ENCODE measurements at places on chromosomes 1 and 21.

GRCh38 chr1:22665752-22666151 is 12.7 kb downstream of the C1QB start:
- DNase-seq: no peak

GRCh38 chr21:17854745-17855144 is 35.6 kb upstream of the C21orf91 start:
- DNase-seq: no peak

GRCh38 chr1:94279038-94279437 is 41.7 kb upstream of the ARHGAP29 start:
- no peak for DNase-seq

DNA sequence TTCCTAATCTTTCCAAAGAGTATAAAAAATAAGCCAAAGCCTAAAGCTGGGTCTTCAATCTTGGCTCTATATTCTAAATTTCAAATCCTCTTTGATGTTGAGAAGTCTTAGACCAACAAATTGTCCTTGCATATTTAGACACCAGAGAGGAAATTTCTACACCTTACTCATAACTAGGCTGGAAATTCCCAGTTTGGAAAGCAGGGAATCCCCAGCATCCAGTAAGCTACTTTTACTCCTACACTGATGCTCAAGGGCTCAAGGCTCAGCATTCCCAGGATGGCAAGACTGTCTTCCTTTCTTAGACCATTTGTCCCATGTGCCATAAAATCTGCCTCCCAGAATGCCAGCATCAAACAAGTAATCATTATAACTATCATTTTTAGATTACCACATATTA is 28.3 kb downstream of the PRDX6 start:
- DNase-seq: no peak

DNA sequence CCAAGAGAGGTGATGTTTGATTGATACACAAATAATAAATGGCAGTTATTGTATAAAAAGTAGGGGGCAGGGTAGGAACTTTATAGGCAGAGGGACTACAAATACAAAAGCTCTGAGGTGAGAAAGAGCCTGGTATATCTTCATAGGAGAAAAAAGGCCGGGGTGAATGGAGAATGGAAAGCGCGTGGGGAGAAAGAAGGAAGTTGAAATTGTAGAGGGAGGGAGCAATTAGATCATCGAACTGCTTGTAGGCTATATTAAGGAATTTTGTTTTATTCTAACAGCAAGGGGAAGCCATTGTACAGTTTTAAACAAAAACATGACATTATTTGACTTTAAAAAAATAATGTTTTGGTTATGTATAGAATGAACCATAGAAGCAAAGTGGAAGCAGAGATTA is 147.4 kb downstream of the PDE4B start:
- DNase-seq: no peak

GRCh38 chr1:166166698-166167571 is at the start of gene FAM78B:
FAM78B (minus strand) TSS chr1:166167001; CDS start chr1:166166248, 753 bp downstream.
- peak; percentile 81 for DNase-seq

GRCh38 chr1:215830226-215830810 is 263.2 kb downstream of the KCTD3 start:
- DNase-seq: no peak

DNA sequence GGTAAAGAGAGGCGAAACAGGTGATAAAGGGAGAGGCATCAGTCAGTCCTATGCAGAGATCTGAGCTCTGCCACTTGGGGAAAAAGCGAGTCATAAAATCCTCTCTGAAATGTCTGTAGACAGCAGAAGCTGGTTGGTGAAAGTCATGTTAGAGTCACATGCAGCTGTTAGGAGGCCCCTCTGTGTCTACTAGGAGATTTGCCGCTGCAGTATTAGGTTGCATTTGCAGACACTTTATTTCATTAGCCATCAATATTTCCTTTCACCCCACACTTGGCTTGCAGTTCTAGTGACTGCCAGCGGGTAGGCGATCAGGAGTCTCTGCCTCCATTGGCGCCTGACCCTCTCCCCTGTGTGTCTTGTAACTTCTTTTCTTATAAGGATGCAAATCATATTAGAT is 16.2 kb downstream of the ATP1A4 start:
- DNase-seq: no peak

DNA sequence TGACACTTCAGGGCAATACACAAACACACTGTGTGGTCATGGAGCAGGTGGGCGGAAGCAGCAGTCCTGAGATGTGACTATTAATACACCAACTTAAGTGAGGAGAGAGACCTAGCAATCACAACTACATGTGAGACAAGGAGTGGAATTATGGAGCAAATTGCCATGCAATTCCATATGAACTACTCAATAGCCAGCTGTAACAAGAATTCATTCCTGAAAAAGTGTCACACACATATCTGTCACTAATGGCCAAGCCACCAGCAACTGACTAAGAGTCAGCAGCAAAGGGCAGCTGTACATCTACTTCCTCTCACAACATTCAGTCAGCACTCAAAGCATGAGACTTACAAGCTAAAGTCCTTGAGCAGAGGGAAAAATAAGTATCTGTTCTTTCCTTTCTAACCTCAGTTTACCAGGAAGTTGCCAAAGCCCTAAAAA is 46.2 kb downstream of the GPR3 start:
- DNase-seq: no peak

- DNase-seq: no peak
Observed at GRCh38 chr1:72010094-72010431, 272.3 kb downstream of the NEGR1 start.

- DNase-seq: no peak
Observed at GRCh38 chr1:228136901-228137300, 3.2 kb upstream of the GUK1 start.

DNA sequence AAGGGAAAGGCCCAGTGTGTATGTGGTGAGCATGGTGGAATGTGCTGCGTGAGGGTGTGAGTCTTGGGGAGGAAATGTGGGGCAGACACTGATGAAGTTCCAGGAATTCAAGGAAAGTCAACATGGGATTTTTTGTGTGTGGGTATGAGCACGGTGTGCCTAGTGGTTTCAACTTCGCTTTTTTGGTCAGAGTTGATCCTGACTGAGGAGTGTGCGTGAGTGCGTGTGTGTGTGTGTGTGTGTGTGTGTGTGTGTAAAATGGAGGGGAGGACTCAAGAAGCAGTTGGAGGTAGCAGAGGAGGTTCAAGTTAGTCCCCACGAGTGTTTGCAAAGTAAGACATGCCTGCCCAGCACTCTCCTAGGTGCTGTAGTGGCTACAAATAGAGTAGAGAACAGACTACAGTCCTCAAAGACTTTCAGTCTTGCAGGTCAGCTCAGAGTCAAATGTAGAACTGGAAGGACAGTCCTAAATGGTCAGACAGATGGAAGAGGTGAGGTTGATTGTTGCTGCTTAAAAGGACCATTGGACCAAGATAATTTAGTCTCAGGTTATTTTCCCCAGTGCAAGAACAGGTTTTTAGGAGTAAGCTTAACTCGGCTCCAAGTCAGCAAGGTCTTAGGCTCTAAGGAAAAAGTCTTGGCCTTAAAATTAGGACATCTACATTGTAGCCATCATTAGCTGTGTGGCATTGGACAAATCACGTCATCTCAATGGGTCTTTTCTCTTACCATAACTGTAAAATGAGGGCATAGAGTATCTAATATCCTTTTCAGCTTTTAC is 25.0 kb downstream of the SLAMF1 start:
- DNase-seq: no peak

DNA sequence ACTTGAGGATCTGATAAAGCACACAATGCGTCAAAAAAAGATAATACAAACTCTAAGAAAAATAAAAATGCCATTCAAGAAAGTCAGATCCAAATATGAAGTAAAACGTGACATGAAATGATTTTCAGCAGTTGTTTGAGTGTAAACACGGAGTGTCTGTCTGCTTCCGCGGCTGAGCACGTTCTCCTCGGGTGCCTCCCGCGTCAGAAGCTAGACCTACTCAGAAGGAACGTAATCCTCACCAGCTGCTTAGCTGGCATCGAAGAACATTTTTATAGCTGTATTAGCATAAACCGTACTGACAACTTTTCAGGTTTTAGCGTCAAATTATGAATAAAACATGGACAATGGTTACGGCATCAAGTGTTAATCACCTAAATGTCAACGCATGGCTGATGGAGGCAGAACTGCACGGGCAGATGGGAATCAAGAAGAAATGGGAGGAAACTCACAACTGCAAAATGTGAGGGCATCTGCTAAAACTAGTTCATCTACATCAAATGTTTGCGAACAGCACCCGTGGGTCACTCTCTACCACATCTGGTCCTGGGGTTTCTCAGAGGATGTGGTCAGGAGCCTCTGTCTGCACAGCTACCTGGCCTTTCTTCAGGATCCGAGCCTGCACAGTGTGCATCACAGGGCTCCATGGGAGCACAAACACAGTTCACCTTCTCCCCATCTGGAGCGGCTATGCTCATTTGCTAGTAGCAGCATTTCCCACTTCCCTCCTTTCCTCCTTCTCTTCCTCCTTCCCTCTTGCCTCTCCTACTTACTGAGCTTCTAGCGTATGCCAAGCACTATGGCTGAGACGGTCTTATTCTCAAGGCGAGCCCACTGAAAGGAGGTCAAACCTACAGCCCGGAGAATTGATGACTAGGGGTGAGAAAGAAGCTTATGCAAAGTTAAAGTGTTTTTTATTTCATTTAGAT is 40.0 kb downstream of the RCAN1 start:
- DNase-seq: no peak

DNA sequence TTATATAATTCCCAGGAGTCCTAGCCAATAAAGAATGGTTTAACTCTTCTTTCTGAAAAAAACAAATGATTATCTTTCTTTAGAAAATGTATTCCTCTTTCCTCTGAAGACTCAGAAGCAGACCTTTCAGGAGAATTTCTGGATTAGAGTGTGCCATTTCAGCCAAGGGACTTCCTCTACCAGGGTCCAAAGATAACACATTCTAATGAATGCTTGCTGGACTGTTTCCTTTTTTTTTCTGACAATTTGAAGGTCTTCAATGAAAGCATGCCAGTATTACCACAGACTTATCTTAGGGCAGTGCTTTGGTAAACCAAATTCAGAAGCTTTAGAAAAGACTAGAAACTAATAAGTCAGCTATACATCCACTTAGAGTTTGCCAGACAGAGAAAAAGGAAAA is 80.5 kb downstream of the RERE start:
- DNase-seq: no peak

GRCh38 chr21:32565856-32566465 is 19.4 kb downstream of the TCP10L start:
- no peak for DNase-seq

- DNase-seq: no peak
Observed at GRCh38 chr1:218930000-218930399, 243.7 kb upstream of the LYPLAL1 start.

DNA sequence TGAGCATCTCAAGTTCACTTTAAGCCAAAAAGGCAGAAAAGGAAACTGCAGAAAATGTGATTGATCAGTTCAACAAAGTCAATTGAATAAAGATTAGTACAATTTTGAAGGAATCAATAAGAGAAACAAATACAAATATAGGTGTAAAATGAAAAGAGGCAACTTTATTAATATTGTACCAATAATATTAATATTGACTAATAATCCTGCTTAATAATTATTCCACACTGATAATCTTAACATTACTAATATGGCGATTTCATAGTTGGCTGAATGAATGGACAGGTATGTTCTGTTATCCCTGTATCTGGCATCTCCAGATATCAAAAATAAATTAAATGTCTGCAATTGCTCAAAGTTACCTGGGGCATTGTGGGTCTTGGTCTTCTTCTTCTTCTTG is 61.8 kb downstream of the PRKAB2 start:
- DNase-seq: no peak

DNA sequence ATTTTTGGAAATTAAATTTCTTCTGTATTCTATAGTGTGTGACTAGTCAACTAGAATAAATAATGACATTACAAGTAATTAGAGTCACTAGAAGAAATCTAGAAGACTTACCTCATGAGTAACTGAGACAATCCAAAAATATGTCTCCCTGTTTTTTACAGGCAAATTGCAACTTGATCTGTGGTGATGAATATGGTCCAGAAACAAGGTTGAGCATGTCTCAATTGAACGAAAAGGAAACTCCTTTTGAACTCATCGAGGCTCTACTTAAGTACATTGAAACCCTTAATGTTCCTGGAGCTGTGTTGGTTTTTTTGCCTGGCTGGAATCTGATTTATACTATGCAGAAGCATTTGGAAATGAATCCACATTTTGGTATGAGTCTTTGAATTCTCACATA is 36.7 kb downstream of the DHX9 start:
- DNase-seq: no peak

DNA sequence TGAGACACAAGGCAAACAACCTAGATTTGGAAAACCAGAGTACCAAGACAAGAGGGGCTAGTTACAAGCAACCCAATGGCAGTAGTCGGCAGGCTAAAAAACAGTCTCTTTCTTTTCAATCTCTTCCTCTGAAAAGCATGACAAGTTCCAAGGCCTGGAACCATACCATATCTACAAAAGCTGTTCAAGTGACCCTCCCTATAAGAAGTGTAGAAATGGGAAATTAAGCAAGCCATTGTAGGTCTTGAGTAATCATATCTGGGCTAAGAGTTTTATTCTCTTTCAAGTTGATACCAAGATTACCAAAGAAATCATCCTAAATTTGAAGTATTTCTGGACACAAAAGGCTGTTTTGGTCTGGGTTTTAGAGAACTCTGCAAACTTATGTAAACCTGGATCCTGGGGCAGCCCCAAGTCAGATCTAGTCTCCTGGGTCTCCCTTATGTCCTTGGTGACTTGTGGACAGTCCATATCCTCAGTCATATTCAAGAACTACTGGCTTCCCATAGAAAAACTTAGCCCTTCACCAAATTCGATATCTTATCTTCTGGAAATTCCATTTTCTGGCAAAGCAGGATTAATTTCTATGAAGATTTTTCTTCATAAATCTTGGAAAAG is 24.7 kb downstream of the FMO3 start:
- no peak for DNase-seq

DNA sequence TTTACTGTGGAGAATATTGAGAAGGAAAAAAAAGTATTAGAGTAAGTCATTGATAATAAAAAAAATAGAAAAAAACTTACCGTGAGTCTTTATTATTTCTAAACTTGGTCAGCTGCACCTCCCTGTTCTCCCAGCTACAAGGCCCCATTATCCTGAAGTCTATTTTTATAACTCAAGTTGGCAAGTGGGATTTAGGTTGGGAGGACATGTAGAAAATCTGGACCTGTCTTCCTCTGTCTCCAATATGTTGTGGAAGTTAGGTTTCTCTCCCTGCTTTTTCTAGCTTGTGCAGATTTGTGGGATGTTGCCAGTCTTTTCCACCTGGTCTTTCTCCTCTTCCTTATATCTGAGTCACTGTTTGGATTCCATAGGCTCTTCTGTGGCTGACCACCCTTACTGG is 361.4 kb downstream of the HLX start:
- DNase-seq: no peak

GRCh38 chr1:211501711-211502400 is 9.9 kb upstream of the RD3 start:
- no peak for DNase-seq

GRCh38 chr1:169741666-169742394 is 8.0 kb upstream of the SELE start:
- DNase-seq: no peak

GRCh38 chr21:37276377-37276776 is 9.2 kb upstream of the VPS26C start:
- DNase-seq: no peak

DNA sequence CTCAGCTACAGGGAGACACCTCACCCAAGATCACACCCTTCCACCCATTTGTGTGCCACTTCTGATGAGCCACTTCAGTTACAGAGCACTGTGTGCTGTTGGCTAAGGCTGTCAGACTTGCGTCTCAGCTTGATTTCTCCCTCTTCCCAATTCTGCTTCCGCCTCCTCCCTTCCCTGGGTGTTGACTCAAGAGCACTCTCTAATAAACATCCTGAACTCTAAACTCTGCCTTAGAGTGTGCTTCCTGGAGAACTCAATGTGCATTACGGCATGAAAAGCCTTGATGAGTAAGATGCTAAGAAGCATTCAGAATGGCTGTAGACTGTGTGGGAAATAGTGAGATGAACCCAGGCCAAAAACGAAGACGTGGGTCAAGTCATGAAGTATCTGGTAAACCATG is 54.9 kb upstream of the S1PR1 start:
- no peak for DNase-seq

Measured in colonic mucosa (tissue), 4 donors.